ENCODE measurements at places on chromosomes 1 and 21.

DNA sequence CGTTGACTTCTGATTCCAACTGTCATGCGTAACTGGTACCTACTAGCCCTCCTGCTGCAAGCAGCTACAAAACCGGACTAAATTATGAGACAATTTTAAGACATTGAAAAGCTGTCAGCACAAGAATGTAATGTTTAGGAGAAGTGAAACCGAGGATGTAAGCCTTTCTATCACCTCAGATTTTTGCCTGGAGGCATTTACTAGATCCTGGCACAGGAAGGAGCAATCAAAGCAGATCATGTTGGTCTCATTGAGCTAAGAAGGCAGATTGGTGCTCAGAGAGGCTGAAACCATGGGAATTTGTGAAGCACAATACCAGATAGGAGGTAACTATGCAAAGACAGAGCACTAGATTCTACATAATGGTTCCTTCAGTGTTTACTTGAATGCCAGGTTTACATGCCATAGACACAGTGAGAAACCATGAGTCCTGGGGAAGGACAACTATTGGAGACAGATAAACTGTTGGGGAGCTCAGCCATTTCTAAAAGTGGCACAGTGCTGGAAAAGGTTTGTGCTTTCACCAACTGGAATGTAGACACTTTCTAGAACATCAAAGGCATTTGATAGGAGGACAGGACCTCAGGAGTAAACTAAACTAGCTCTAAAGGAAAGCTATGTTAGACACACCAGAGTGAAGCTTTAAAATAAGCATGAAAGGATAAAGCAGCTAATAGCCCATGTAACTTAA lies 179.4 kb downstream of the LYPLAL1 start:
- no peak for DNase-seq

GRCh38 chr1:241972703-241973369 lies 15.3 kb downstream of the BECN2 start:
- no peak for DNase-seq

DNA sequence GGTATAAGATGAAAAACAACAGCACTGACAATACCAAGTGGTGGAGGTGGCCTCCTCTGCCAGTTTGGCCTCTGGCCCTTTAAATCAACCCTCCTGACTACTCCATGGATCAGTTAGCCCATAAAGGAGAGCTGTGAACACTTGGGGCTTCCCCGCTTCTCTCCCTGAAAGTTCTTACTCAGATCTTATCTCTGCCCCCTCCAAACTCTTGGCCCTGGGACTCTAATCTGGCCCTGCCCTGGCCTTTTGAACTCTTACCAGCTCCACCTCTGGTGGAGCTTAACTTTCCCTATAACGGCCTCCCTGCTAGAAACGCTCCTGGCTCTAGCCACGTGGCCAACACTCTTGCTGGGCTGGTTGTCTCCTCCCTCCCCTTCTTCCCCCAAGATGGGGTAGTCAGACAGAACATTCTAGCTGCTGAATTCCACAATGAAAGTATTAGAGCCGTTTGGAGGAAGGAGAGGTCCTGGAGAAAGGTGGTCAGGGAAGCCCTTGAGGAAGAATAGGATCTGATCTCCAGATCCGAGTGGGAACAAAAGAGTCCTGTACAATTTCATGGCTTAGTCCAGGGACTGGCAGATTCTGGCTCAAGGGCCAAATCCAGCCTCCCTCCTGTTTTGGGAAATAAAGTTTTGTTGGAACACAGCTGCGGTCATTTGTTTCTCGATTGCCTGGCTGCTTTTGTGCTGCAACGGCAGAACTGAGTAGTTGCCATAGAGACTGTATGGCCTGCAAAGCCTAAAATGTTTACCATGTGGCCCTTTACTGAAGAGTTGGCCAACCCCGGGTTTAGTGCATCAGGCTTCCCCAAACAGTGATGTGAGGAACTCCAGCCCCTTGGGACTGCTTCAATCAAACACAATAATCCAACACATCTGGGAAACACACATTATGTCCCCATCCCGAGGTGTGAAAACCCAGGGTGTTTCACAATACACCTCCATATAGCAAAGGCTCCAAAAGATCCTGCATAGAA lies 9.5 kb upstream of the PIGR start:
- no peak for DNase-seq

DNA sequence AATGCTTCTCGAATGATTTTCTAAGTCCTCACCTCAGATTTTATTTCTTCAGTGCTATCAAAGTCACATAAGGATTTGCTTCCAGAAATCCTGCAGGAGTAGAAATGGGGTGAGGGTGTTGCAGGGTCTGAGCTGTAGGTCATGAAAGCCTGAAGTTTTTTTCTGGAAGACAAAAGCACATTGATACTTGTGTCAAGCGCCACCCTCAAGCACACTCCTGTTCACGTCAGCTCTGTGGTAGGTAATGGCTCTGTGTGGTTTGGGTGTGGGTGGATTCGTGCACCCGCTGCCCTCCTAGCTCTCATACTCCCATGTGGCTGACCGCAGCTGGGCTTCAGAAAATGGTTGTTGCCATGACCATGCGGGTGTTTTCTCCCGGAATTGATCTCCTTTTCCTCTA lies 39.9 kb downstream of the AKNAD1 start:
- no peak for DNase-seq

DNA sequence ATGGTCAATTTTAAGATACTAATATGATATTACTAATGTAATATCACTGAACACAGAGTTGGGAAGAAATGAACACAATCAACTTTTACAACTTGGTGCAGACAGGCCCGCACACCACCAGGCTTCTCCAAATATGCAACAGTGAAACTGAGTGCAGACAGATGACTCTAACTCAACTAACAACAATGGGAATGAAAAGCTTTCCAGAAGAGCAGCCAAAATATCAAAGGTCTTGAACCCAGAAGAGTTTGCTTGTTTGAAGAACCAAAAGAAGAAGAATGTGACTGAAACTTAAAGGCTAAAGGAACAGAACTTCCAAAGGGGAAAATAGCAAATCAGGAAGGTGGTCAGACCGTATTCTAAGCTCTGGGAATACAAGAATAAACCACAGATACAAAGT lies 89.8 kb upstream of the COL11A1 start:
- no peak for DNase-seq

GRCh38 chr1:51265618-51266017 lies 29.5 kb downstream of the RNF11 start:
- DNase-seq = no peak

GRCh38 chr1:156760092-156760795 lies 7.1 kb upstream of the PRCC start:
- no peak for DNase-seq
